ENCODE measurements at places on chromosomes 1 and 21.

DNA sequence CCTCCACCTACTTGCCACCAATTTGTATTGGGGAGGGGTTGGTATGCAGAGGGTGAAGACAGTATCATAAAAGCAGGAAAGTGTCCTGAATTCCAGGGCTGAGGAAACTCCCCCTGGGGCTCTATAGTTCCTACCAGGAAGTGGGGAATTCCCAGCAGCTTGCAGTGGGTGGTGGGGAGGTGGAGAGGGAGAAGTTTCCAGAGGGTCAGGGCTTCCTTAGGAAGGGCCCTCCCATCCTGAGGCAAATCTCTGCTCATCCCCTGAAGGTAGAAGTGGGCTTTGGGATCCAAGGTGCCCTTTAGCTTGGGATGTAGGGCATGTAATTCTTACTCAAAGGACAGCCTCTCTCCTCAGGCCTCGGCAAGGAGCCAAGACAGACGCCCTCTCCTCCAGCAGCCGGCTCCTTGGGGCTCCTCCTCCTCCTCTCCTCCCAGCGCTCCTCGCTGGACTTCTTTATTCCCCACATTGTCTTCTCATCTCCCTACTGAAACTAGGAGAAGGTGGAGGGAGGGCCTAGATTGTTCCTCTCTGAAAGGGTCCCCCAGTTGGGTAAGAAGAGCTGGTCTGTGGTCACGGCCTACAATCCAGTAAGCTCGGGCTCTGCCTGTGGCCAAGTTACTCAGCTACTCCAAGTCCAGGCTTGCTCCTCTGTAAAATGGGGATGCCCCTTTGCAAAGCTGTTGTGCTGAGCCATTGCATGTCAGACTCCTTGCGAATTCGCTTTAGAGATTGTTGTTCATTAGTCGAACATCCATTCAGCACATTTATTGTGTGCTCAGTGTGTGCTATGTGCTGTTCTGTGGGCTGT lies 17.9 kb upstream of the CSF1 start:
- DNase-seq: peak; percentile 35

GRCh38 chr1:21594935-21595897 lies 73.9 kb downstream of the RAP1GAP start:
- peak; percentile 47 for DNase-seq

DNA sequence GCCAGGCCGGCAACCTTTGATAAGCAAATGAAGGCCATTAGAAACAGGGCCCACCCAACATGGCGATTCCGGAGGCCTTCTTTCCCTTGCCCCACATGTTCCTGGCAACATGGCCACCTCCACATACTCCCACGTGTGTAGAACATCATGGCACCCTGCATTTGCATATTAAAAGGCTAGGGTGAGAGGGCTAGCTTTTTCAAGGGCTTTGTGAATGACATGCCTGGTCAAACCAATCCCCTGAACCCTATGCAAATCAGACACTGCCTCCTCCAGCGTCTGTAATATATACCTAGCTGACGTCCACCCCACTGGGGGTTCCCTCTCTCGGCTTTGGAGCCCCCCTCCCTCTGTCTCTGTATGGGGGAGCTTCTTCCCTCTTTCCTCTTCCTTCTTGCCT lies 1.6 kb downstream of the ADCY10 start:
- DNase-seq: no peak

- no peak for DNase-seq
Measured at GRCh38 chr1:220371324-220371723, 99.1 kb upstream of the RAB3GAP2 start.

GRCh38 chr1:107546576-107546975 lies 405.7 kb downstream of the NTNG1 start:
- DNase-seq: no peak

DNA sequence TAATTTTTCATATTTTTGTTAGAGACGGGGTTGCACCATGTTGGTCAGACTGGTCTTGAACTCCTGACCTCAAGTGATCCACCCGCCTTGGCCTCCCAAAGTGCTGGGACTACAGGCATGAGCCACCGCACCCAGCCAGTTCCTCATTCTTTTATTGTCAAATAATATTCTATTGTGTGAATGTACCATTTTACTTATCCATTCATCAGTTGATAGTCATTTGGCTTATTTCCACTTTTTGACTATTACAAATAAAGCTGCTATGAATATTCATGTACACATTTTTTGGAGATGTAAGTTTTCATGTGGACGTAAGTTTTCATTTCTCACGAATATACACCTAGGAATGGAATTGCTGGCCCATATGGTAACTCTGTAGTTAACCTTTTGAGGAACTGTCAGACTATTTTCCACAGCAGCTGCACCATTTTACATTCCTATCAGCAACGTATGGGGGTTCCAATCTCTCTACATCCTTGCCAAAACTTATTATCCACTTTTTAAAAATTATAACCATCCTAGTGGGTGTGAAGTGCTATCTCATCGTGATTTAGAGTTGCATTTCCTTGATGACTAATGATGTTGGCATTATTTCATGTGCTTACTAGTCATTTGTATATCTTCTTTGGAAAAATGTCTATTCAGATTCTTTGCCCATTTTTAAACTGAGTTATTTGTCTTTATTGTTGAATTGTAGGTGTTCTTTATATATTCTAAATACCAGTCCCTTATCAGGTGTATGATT lies 12.7 kb downstream of the PACC1 start:
- DNase-seq: peak; percentile 51

DNA sequence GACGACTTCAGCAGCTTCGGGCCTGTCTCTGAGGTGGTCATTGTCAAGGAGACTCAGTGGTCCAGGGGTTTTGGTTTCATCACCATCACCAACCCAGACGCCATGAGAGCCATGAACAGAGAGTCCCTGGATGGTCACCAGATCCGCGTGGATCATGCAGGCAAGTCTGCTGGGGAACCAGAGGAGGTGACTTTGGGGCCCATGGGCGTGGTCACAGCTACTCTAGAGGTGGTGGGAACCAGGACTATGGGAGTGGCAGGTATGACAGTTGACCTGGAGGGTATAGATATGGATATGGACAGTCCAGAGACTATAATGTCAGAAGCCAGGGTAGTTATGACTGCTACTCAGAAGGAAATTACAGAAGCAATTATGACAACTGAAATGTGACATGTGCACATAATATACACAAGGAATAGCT lies 19.3 kb upstream of the METTL13 start:
- no peak for DNase-seq

- no peak for DNase-seq
Measured at GRCh38 chr1:209531006-209531405, 52.5 kb upstream of the CAMK1G start.

GRCh38 chr1:94418664-94419655 lies 771 bp downstream of the ABCD3 start:
- peak; percentile 40 for DNase-seq

Measured in fibroblast of skin of right quadriceps (primary cell).